ENCODE measurements at places on chromosomes 3 and 15.

GRCh38 chr15:52464040-52464439 lies 64.6 kb downstream of the MYO5A start:
- DNase-seq, result no peak

- no peak for DNase-seq
Measured at GRCh38 chr3:113270068-113270467, 58.7 kb downstream of the BOC start.

GRCh38 chr3:124628863-124629262 lies 101.4 kb upstream of the UMPS start:
- no peak for DNase-seq

DNA sequence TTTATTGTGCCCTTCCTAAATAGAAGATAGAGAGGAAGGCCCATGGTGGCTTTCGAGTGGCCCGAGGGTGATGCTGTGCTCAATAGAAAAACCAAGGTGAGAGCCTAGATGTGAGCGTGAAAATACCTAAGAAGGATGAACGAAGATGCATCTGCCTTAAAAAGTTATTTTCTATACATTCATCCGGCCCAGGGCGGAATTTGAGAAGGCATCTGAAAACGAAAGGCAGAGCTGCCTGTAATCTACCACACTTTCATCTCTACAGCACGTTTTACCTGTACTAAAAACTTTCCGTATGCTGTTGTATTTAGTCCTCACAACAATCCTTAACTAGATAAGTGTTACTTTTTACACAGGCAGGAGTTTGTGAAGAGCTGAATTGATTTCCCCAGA lies 1.4 kb downstream of the DUT start:
- no peak for DNase-seq

DNA sequence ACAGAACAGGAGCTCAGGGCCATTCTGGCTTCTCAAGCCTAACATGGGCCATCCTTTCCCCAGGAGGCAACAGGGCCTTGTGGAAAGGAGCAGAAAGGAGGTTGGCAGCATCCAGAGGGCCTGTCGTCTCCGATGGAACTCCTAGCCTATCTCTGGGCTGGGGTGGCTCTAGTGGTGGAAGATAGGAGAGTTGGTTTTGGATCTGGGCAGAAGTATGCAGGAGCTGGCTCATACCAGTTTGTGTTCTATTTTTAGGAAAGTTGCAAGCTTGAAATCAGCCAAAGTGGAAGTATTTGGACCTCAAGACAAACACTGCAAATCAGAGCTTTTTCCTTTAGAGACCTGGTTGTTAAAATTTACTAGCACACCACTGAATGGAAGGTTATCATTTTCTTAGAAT lies 35.4 kb upstream of the XCR1 start:
- DNase-seq, result no peak
